K562 (cell line): ENCODE measurements at places on chromosomes 1 and 21. TPM values are rescaled to one million over a fixed set of nuclear protein-coding genes. Genes with fewer than 3 reads are reported as not detected.

Gene DNM3
- 0.16 and 0.29 TPM in 2 replicates for total RNA-seq

Gene NPPB
- not detected in 2 replicates for total RNA-seq

Gene ODF2L
- total RNA-seq: 5.4 and 6.0 TPM in 2 replicates

Gene MMEL1
- total RNA-seq: not detected in 2 replicates
